ENCODE measurements at places on chromosomes 5 and 9.

GRCh38 chr5:118548761-118549720 is 439.3 kb downstream of the DTWD2 start:
- DNase-seq = peak; percentile 75

DNA sequence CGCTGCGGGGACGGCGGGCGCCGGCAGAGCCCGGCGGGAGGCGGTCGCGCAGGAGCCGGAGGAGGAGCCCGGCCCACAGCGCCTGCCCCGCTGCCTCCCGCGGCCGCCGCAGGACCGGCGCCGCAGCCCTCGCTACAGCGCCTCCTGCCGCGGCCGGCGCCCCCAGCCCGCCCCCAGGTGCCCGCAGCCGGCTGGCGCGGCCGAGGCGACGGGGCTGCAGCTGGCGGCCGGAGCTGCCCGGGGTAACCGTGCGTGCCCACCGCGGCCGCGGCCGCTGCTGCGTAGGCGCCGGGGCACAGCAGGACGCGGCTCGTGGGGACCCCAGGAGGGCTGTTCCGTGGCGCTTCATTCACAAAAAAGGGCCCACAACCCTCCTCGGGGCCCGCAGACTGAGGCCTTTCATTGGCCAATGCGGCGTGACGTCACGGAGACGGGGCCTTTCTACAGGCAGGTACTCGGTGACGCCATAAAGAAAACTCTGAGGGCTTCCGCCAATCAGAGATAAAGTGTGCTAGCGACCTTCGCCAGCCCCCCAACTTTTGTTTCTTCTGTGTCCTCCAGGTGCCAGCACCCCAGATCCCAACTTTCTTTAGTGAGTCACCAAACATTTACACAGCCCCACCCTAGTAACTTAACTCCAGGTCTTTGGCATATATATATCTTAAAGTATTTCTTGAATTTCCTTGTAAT is at the start of gene CDC14B:
TSS of gene CDC14B (minus strand) at position 353 of the 690 bp plus-strand sequence. CDS start 465 bp downstream, outside the sequence.
- DNase-seq = peak; percentile 88

GRCh38 chr5:121189342-121190305 is 662.1 kb upstream of the FTMT start:
- peak; percentile 29 for DNase-seq

GRCh38 chr5:134142052-134142451 is 27.6 kb downstream of the TCF7 start:
- DNase-seq = no peak

DNA sequence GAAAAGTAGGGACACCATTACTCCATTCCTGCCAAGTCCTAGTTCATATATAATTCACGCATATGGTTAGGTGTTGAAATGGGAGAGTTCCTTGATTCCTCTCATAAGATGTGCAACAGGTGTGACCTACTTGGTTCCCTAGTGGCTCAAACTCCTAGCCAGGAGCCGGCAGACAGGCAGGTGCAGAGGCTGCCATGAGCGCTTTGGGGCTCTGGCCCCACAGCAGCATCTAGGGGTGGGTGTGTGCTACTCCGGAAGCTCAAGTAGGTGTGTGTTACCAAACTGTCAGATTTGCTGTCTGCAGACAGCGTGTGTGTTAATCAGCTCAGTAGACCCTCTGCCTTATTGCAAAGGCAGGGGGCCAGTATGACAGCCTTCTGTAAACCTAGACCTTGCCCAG is 1652.4 kb upstream of the ACO1 start:
- no peak for DNase-seq

GRCh38 chr5:125612776-125613175 is 810.4 kb upstream of the GRAMD2B start:
- DNase-seq = no peak
